AG09309 (cell line): ENCODE measurements at places on chromosomes 2 and 18.

- DNase-seq = no peak
Measured at GRCh38 chr2:177392373-177393202, at the start of gene AGPS. Gene AGPS, plus strand, starts transcription at chr2:177392773. Its CDS starts 17 bp downstream, at chr2:177392790.

- no peak for DNase-seq
Measured at GRCh38 chr2:139367416-139367815, 587.2 kb upstream of the NXPH2 start.

- no peak for DNase-seq
Measured at GRCh38 chr2:104462731-104463130, 391.2 kb upstream of the POU3F3 start.

DNA sequence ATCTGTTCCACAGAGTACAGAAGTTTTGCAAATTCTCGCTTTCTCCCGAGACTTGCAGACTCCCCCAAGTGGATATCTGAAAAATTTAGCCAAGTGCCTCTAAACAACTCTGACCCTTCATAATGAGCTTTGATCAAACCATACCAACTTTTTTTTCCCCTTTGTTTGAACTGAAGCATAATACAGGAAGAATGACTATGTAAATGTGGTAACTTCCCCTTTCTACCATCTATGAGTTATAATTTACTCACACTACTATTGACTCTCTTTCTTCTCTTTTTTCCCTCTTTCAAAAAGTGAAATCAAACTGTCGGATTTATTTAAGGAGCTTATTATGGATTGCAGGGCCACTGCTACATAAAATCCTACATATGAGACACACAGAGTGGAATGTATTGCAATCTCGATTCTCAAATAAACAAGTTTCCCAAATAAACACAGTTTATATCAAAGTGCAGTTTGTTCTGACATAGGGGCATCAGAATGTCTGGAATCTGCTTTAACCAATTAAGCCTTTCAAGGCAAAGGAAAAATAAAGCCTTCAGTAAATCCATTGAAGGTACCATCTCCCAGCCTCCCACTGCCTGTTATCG, 1.4 kb upstream of the ZNF804A start:
- DNase-seq = peak; percentile 10

GRCh38 chr2:100895402-100895801, 75.5 kb downstream of the NPAS2 start:
- DNase-seq = no peak

- DNase-seq = no peak
Measured at GRCh38 chr2:24490181-24490689, 819 bp upstream of the NCOA1 start.

DNA sequence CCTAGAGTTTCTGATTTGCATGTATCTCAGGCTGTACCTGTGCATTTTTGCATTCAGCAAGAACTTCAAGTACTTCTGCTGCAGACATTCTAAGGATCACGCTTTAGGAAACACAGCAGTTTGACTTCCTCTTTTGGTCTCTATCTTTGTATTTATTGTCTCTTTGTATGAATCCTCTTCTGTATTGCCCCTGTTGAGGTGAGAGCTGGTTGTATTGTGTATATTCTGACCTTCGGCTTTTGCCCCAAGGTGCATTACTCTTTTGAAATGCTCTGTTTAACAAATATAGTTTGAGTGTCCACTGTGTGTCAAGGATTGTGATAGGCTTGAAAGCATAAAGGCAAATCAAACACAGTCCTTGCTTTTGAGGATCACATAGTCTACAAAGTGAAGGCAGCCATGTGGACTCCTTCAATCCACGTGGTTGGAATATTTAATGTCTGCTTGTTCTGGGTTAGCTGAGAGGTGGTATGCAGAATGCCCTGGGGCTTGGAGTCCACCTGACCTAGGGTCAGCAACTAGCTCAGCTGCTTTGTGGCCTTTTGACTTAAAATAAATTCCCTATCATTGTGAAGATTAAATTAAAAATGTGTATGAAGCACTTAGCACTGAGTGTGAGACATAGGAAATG, 108.1 kb downstream of the LYPD6 start:
- no peak for DNase-seq

DNA sequence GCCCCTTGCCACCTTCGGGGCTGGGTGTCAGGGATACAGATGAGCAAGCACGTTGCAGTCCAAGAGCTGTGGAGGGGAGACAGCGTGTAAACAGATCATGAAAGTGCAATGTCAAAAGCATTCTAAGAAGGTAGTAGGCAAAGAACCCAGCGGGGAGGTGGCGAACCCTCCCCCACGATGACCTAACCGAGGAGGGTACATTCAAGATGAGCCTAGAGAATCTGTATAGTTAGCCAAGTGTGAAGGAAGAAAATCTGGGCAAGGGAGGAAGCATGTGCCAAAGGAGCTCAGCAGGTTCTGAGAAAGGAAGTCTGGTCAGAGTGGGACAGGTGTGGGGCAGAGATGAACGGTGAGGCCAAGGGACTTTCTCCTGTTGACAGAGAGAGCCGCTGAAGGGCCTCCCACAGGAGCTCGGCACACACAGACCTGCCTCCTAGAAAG, 106.9 kb downstream of the SP3 start:
- no peak for DNase-seq

DNA sequence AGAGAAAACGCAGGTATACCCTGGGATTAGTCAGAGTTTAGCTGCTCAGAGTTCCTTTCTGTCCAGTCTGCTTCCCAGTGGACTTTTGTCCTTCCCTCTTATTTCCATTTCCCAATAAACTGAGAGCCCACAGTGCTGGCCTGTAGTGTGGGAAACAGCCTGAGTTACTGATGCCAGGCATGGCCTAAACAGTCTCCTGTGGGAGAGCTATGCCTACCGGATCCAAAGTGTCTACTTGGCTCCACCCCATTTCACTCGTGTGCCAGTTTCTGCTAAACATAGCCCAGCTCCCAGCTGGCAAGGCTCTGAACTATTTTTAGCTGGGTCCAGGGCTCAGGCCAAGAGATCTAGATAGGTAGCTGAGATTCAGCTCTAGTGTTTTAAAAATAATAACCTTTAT, 15.6 kb upstream of the PPP1CB start:
- DNase-seq = no peak

- DNase-seq = no peak
Measured at GRCh38 chr2:181750305-181750704, 70.0 kb upstream of the NEUROD1 start.

DNA sequence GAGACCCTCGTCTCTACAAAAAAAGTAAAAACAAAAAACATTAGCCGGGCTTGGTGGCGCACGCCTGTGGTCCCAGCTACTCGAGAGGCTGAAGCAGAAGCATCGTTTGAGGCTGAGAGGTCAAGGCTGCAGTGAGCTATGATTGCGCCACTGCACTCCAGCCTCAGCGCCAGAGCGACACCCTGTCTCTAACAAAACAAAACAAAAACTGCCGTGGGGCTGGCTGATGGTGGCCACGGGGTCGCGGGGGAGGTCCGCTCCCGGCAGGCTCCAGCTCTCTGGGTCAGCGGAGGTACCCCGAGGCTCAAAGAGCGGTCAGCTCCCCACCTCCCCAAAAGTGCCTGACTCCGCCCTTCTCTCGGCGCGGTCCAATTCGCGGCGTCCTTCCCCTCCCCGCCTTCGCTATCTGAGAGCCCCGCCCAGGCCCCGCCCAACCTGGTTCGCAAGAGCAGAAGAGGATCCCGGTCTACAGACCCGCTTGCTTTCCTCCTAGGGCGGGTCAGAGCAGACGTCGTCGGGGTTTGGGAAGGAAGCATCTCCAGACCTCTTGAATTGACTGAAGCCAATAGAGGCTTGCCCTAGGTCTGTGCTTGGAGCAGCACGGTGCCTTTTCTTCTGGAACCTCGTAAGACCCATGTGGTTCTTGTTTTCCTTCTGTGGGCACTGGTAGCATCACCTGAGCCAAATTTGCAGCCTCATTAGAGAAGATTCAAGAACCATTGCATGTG, 7.8 kb downstream of the RAX start:
- DNase-seq = no peak

DNA sequence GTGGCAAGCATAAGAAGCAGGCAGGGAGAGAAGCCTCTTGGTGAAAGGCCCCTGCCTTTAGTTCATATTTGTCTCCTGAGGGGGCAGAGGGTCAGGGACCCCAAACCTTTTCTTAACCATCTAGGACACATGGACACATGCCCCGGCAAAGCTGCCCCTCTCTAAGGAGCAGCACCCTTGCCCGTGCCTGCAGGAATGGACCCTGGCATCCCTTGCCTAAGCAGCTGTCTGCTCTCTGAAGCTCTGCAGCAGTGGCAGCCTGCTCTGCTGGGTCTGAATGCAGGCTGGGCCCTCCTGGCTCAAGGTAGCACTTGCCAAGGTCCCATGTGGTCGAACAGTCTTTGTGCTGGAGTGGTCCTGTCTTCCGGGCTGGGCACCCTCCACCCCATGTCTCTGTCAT, 174.4 kb downstream of the CELF4 start:
- no peak for DNase-seq

DNA sequence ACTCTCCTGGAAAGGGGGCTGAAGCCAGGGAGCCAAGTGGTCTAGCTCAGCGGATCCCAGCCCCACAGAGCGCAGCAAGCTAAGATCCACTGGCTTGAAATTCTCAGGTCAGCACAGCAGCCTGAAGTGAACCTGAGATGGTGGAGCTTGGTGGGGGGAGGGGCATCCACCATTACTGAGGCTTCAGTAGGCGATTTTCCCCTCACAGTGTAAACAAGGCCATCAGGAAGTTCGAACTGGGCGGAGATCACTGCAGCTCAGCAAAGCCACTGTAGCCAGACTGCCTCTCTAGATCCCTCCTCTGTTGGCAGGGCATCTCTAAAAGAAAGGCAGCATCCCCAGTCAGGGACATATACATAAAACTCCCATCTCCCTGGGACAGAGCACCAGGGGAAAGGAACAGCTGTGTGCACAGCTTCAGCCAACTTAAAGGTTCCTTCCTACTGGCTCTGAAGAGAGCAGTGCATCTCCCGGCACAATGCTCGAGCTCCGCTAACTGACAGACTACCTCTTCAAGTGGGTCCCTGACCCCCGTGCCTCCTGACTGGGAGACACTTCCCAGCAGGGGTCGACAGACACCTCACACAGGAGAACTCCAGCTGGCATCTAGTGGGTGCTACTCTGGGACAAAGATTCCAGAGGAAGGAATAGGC, 282.3 kb upstream of the EPC2 start:
- DNase-seq = no peak

GRCh38 chr2:46335391-46336282, 38.4 kb downstream of the EPAS1 start:
- no peak for DNase-seq
